ENCODE measurements at places on chromosomes 1 and 21.
A peak's percentile ranks its signal among the peaks of the same experiment; 100 is the strongest.

- DNase-seq: no peak
These were observed 22.7 kb downstream of the PGBD5 start for GRCh38 chr1:230403442-230403841.

GRCh38 chr1:82845866-82846265 lies 1045.1 kb downstream of the ADGRL2 start:
- DNase-seq: no peak

- no peak for DNase-seq
These were observed 26.1 kb downstream of the VPS13D start for GRCh38 chr1:12255913-12256312.

GRCh38 chr1:219365451-219365850 lies 191.8 kb downstream of the LYPLAL1 start:
- peak; percentile 59 for DNase-seq

- DNase-seq: no peak
These were observed 42.4 kb upstream of the TACSTD2 start for GRCh38 chr1:58619286-58620054.

DNA sequence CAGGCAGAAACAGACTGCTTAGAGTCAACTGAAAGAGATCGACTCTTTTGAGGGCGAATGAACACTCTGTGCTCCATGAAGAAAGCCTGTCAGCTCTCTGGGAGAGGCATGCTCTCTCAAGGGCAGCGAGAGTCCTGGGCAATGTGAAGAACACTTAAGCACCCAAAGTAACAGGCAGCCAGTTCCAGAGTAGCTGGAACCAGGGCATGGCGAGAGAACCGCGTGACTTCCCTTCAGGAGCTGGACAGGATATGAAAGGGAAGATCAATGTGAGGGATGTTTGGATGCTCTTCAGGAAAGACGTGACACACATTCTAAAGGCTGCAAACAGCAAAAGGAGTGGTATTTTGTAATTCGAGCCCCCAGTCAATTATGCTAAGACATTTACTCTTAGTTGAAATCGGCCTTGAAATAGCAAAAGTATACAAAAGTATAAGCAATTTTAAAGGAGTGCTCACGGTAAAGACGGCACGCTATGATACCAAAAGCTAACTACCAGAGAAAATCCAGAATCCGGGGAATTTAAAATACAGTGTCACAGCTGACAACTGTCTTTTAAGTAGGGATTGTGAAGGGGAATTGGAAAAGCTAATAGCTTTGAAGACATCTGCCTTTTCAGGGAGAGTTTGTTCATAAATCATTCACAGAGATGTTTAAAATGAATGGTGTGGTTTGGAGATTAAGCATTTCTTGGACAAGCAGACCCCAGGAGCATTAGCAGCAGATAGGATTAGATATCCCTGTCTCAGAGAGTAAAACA lies 20.8 kb downstream of the ADAMTS5 start:
- DNase-seq: peak; percentile 34

GRCh38 chr1:184408580-184408979 lies 21.8 kb downstream of the C1orf21 start:
- no peak for DNase-seq

GRCh38 chr1:206020393-206021007 lies 3.2 kb downstream of the CTSE start:
- DNase-seq: no peak

DNA sequence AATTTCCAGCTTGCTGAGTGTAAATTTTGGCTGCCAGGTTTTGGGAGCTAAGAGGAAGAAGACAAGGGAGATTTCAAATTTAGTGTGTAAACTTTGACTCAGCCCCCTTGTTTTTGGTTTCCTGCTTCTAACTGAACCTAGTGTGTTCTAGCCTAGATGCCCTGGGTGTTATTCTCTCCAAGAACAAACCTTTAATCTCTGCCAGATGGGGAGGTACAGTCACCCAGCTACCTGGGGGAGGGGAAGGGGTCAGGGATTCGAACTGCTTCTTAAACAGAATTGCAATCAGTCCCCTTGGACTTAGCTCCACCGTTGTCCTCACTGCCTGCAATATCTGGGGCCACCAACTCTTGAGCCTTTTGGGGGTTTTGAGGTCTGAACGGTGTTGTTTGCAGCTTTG lies 238.9 kb downstream of the KIF26B start:
- no peak for DNase-seq

DNA sequence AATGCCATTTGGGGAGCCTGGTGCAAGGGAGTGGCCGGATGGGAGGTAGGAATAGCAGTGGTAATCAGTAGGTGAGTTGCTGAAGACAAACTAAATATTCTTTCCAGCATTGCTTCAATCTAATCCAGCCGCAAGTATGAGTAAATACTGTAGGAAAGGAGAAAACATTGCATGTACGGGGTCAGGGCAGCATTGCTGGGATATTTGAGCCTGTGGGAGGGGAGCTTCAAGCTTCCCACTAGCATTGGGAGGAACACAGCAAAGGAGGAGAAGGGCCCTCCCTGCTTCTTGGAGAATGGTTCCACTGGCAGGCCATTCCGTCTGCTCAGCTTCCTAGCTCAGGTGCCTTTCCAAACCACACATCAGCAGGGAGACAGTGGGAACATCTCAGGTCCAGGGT lies 15.2 kb downstream of the CAPN2 start:
- no peak for DNase-seq

DNA sequence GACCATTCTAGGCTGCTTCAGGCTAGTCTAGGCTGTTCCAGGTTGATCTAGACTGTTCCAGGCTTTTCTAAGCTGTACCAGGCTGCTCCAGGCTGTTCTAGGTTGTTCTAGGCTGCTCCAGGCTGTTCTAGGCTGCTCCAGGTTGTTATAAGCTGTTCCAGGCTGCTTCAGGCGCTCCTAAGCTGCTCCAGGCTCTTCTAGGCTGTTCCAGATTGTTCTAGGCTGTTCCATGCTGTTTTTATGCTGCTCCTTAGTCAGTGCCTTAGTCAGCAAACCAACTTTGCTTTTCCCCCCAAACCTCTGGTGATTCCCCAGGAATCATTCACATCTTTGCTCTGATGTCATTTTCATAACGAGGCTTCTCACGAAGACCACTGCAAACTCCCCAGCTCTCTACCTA lies 171.4 kb upstream of the GALNT2 start:
- no peak for DNase-seq

GRCh38 chr1:241536304-241536703 lies 4.1 kb downstream of the KMO start:
- DNase-seq: no peak

DNA sequence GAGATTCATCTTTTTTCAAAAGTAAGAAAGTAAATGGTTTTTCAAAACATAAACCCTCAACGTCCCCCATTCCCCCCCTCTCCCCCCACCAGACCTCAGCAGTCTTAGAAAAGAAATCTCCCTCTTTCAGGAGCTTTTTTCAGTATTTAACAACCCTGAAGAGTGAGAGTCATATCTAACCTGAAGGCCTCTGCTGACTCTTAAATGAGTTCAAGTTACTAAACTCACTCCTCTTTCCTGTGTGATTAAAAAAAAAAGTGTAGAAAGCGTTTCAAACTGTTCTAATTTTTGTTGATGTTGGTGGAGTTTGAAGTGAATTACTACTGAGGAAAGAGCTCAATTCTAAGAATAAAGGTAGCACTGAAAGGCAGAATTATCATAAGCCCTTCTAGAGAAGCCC lies 93.7 kb downstream of the VAV3 start:
- peak; percentile 1 for DNase-seq

DNA sequence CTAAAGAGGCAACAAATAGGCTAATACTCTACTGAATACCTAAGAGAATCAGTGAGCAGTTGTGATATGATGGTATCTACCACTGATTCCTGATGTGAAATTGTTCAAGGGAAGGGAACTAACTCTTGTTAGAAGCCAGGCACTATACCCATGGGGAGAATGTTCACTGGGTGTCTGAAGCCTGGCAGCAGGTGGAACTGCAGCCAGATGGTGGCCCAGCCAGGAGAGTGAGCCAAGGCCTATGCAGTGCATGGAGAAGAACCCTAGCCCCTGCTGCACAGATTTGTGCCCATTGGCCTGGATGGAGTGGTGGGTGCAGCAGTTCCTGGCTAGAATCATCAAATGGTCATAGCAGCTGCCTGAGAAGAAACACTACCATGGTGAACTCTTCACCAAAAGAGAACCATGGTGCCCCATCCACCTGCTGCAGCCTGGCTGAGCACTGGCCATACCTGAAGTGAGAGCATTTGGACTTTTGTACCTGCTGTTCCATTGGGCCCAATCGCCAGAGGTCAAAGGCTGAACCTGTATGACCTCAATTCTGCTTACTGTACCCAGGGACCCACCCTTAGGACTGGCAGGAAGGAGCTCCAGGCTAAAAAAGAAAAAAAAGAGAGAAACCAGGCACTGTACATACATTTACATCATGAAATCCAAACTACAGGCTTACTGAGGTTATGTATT lies 118.8 kb upstream of the IVNS1ABP start:
- no peak for DNase-seq

DNA sequence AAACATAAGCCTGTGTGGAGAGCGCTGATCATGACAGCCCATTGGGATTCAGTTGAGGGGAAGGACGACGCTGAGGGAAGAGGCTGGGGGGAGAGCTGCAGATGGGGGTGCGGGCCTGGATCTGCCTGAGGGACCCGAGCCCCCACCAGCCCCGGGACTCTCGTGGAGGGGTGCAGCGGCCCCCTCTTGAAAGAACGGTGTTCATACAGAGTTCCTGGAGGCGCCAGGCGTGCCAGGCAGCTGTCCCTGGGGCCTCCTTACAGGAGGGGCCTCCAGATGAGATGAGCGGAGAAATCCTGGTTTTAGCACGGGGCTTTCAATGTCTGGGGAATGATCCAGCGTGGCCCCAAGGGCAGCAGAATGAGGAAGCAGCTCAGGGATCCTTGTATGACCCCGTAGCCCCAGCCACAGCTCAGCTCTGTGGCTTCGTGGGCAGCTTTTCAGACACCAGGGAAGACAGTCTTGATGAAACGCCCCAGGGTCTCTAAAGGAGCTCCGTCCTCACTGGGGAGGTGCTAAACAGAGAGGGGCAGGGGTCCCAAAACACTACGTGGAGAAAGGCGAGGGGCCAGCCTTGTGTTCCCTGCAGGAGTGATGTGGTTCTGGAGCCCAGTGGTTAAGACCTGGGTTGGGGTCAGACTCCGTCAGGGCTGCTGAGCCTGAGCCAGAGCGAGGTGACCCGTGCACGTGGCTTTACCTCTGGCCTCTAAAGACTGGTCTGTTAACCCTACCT lies 7.2 kb upstream of the DSCAM start:
- DNase-seq: no peak

DNA sequence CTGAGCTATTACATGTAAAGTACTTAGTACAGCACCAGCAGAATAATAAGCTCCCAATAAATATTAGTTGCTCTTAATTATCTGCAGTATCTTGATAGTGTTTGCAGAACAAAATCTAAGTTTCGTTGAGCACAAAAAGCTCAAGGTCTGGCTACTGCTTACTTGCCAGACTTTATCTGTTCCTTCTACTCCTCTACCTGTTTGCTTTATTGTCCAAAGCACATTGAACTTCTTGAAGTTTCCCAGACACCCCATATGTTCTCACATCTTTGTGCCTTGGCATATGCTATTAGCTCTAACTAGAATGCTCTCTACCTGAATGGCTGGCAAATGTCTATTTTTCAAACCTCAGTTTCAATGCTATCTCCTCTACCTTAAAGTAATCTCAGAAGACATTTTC lies 54.9 kb downstream of the LRRC40 start:
- no peak for DNase-seq

DNA sequence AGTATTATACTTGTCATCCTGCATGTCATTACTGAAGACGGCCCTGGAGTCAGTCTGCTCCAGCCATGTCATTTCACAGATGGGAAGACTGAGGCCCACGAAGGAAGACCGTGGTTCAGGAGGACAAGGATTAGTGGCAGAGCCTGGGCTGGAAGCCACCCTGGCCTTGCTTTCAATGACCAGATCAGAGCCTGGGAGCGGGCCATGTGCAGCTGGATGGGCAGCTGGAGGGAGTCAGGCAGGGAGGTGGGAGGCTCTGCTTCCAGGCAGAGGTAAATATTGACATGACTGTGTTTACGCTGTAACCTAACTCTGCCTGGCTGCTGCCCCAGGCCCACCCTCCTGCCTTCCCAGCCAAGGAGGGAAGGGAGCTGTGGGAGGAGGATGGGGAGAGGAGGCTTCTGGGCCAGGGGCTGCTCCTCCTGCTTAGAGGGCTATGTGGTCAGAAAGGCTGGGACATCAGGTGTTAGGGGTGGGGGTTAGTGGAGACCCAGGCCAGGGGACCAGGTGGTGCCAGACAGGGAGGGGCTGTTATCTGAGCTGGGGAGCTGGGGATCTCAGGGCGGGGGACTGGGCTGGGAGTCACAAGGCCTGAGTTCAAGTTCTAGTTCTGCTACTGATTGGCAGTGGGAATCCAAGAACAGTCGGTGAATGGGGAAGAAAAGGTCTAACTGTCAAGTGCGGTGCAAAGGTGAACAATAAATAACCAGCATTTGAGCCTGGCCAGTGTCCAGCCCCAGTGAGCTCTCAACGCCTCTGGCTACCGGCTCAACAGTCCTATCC lies 48.5 kb upstream of the ECE1 start:
- no peak for DNase-seq

DNA sequence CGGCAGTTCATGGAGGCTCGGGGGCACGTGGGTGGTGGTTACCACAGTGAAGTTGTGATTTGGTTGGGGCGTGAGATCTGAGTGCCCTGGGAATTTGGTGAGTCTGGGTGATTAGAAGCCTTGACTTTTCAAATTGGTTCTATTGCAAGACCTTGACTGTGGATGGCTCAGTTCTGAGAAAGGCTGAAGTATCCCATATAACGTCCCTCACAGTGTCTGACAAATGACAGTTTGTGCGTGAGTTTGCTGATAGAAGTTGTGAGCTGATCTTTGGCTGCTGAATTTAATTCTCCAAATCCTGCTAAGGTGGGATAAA lies 549 bp downstream of the MSH4 start:
- DNase-seq: no peak

DNA sequence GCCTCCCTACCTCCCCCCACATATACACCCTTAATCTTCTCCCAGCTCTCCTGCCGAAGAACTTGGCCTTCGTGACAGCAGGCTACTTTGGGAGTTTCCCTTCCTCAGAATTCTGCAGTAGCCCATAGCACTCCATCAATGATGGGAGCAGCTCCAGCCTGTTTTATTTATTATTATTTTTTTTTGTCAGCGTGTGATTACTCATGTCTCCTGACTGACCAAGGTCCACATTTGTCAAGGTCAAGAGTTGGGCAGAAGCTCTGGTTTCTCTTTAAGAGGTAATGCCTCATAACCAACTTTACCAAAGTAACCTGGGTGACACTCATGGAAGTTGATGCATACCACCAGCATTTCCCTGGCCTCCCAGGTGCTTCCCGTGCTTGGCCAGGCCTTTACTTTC lies 125.4 kb downstream of the ZZZ3 start:
- DNase-seq: no peak

DNA sequence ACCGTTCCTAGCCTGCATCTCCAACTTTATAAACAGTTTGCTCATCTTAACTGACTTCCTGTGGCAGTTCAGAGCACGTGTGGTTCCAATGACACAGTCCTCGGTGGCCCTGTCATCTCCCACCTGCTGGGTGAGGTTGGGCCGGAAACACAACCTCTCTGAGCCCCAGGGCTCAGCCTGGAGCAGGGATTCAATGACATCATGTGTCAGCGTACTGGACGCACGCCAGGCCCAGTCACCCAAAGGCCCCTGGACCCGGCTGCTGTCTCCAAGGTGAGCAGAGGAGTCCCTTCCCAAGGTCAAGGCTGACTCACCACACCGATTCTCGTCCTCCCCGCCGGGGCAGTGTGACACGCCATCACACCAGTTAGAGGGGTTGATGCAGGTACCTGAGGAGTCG lies 19.9 kb downstream of the TMPRSS2 start:
- no peak for DNase-seq

All from fibroblast of skin of right biceps (primary cell).